ENCODE measurements at places on chromosomes 1 and 21.

GRCh38 chr1:90501281-90501680 is 215.8 kb downstream of the BARHL2 start:
- no peak for DNase-seq

- DNase-seq, result peak; percentile 49
Measured at GRCh38 chr1:41101950-41102607, 80.6 kb upstream of the SLFNL1 start.

GRCh38 chr1:224182057-224182865 is 779 bp upstream of the DEGS1 start:
- no peak for DNase-seq

- no peak for DNase-seq
Measured at GRCh38 chr21:32137266-32137665, 141.6 kb downstream of the MIS18A start.

DNA sequence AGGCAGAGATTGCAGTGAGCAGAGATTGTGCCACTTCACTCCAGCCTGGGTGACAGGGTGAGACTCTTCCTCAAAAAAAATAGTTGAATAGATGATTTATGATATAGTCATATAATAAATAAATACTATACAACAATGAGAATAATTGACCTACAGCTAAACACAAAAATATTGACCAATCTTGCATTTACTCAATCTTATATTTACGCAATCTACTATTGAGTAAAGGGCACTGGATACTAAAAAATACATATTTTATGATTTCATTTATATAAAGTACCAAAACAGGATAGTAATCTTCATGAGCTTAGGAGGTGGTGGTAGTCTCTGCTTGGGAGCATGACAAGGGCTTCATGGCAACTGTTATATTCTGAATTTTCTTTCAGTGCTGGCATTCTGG is 19.1 kb upstream of the GBP3 start:
- no peak for DNase-seq

DNA sequence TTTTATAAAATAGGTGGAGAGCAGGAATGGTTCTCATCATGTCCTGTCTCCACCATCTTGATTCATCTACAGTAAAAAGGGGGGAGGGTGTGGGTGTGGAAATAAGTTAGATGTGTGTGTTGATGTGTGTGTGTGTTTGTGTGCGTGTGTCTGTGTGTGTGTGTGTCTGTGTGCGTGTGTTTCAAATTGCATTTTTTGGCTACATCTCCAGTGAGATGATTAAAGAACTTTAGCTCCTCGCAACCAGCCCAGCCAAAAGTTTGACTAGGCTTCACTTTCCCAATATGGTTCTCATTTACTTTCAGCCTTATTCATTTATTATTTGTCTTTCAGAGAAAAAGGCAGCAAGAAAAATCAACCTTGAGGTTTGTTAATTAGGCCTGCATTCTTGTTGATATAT is 14.7 kb upstream of the HAO2 start:
- no peak for DNase-seq

All from foreskin keratinocyte (primary cell).